Subcutaneous preadipocyte (primary cell): ENCODE measurements at places on chromosomes 1 and 21. TPM values are rescaled to one million over a fixed set of nuclear protein-coding genes. Genes with fewer than 3 reads are reported as not detected.

Gene LCE1B
- total RNA-seq, result not detected in 2 replicates

Gene NUP210L
- total RNA-seq, result under 0.01 TPM in 2 replicates

Gene ECM1
- 23.9 and 26.8 TPM in 2 replicates for total RNA-seq

Gene KCNJ15
- 16.6 and 24.3 TPM in 2 replicates for total RNA-seq

Gene DNASE2B
- not detected in 2 replicates for total RNA-seq

Gene EVA1C
- 7.2 and 8.5 TPM in 2 replicates for total RNA-seq

Gene GPR3
- total RNA-seq, result 0.73 and 1.2 TPM in 2 replicates

Gene KRTAP10-5
- not detected in 2 replicates for total RNA-seq

Gene LAMC1
- 598 and 810 TPM in 2 replicates for total RNA-seq

Gene A3GALT2
- not detected in 2 replicates for total RNA-seq

Gene NOTCH2
- 219 and 271 TPM in 2 replicates for total RNA-seq
